GM23338 (cell line): ENCODE measurements at places on chromosomes 16 and 17. TPM values are rescaled to one million over a fixed set of nuclear protein-coding genes. Genes with fewer than 3 reads are reported as not detected.

LPCAT2 gene
- polyA plus RNA-seq = 7.8 and 8.8 TPM in 2 replicates

CPHXL2 gene
- polyA plus RNA-seq = not detected in 2 replicates

COX6A2 gene
- 4.7 and 6.0 TPM in 2 replicates for polyA plus RNA-seq

HSD17B2 gene
- 0.03 and 0.29 TPM in 2 replicates for polyA plus RNA-seq

CHRNB1 gene
- 10.0 and 11.1 TPM in 2 replicates for polyA plus RNA-seq

GALK1 gene
- polyA plus RNA-seq = 31.7 and 34.7 TPM in 2 replicates

GPR142 gene
- not detected in 2 replicates for polyA plus RNA-seq

KCNJ16 gene
- polyA plus RNA-seq = not detected in 2 replicates

METRNL gene
- polyA plus RNA-seq = 12.2 and 16.1 TPM in 2 replicates

DNA sequence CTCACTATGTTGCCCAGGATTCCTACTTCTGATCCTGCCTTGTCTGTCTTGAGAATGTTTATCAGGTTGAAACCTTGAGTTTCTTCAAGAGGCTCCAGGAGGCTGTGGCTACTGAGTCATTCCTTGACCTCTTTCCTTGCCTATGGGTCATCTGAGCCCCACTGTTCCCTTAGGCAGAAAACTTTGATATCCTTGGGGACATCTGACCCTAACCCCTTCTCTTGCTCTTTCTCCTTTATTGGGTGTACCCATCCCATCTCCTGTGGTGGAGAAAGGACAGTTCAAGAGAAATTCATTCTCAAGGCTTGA is 12.5 kb downstream of the ARL4D start:
- DNase-seq = no peak

GRCh38 chr17:68289473-68289872 is 1.5 kb downstream of the SLC16A6 start:
- no peak for DNase-seq

GRCh38 chr16:27706866-27707685 is 157.1 kb downstream of the KATNIP start:
- no peak for DNase-seq

DNA sequence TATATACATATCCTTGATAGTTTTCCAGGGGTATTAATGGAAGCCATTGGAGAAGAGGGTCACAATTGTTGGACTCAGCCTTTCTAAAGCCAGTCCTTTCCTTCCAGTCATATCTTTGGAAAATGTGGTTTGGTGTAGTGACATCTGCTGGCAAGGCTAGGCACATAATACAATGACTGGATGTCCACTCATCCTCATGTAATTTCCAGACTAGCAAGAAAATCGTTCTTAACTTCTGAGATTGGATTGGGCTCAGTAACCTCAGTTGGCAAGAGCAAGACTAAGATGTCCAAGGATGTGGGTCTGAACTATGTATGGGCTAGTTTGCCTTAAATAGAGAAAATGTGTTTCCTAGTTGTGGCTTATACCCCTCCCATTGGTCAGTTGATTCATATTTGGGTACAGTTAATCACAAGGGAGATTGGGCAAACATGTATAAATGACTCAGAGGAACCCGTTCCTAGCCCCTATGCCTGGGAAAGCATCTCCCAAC is 8.7 kb upstream of the KAT7 start:
- peak; percentile 26 for DNase-seq

- no peak for DNase-seq
These were observed 111.1 kb downstream of the CACNG3 start for GRCh38 chr16:24367186-24367710.

GRCh38 chr17:10200016-10200415 is 1.6 kb upstream of the GAS7 start:
- DNase-seq = no peak

GRCh38 chr16:15798671-15799070 is 58.2 kb downstream of the MYH11 start:
- no peak for DNase-seq

- DNase-seq = no peak
These were observed 981 bp upstream of the CD300H start for GRCh38 chr17:74568106-74568873.

DNA sequence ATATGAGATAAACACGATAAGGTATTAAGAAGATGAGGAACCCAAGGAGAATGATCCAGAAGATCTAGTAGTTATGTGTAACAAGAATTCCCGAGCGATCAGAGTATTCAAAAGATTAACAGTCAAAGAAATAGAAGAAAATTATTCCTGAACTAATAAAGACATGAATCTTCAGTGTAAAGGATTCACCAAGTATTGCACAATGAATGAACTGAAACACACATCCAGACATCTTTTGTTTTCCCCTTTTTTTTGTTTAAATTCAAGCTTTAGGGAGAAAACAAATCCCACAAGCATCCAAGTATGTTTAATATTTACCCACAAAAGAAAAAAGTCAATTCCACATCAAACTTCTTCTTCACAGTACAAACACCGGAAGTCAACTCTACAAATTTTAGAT is 23.7 kb upstream of the MYOCD start:
- no peak for DNase-seq

GRCh38 chr16:49409121-49409520 is 35.5 kb downstream of the C16orf78 start:
- no peak for DNase-seq

DNA sequence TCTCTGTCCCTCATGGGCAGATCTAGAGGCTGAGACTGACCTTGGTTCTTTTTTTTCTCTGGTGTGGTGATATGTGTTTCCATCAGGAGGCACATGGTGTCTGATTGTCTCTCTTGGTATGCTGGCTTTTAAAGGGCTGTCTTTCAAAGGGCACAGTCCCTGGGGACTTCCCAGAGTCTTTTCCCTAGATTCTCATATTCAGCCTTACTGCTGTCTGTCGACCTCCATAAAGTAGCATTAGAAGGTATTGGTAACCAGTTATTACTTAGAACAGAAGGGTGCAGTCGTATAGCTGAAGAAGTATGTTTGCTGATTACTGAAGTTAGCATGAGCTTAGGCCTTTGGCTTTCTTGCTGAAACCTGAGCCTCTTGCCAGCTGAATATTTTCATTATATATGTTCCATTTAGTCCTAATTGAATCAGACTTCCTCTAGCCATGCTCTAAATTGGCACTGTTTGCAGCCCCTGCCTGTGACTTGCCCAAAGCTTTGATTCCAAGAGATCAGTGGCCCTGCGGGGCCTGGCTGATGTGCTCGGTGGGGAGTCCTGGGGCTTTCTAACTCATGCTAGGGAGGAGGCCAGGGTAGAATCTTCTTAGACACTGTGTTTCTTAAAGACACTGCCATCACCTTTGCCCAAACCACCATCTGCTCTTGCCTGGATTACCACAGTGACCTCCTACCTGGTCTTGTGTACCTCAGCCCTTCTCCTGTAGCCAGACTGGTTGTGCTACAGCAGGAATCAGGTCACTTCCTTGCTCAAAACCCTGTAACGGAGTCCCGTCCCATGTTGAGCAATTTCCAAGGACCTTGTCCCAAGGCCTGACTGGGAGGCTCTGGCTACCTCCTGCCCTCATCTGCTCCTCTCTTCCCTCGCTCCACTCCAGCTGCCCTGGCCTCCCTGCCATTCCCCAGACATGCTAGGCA is 71.5 kb downstream of the WWP2 start:
- no peak for DNase-seq

GRCh38 chr16:31050280-31051030 is 17.1 kb downstream of the STX4 start:
- peak; percentile 79 for DNase-seq

- DNase-seq = no peak
These were observed 25.8 kb downstream of the STAT3 start for GRCh38 chr17:42362245-42362961.

DNA sequence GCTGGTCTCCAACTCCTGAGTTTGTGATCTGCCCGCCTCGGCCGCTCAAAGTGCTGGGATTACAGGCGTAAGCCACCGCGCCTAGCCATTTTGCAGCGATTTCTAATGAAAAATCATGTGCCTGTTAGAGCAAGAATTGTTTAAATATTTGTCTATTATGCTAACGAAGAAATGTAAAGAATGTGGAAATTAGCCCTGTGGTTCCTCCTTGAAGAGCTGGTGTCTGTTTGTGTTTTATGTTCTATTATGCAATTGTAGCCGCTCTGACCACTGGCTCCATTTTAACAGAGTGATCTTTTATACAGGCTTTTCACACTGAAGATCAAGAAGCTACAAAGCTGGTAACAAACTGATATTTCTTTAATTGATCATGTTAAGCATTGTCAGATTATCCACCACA is 217.3 kb downstream of the USP22 start:
- no peak for DNase-seq

DNA sequence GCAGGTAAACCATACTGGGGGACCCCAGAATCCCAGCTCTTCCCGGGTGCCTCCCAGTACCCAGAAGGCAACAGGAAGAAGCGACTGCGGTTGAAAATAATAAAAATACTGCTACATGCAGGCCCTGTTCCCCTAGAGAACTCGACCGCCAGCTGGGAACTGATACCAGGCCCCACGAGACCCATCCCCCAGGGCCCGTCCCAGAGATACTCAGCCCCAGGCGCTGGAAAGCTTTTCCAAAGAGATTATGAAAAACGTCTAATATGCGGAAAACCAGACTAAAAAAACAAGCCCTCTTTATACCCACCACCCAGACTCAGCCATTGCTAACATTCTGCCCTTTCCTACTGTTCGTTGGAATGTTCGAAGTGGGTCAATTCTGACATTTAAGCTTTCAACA is 12.9 kb upstream of the MEAK7 start:
- no peak for DNase-seq

DNA sequence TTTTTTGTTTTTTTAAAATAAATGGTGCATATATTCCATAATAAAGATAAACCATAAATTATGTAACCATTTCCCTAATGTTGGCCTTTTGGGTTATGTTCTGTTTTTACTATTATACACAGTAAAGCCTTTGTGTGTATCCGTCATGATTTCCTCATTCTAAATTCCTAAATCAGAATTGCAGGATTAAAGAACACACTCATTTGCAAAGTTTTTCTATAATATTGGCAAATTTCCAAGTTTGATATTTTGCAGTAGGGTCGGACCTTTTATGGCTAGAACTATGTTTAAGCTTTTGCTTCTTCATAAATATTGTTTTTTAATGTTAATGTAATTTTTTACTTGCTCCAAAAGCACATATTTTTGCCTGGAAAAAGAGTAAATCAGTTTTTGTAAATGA is 16.6 kb downstream of the GOSR1 start:
- no peak for DNase-seq

- DNase-seq = no peak
These were observed 3.3 kb downstream of the ATPAF2 start for GRCh38 chr17:18035704-18036103.

- no peak for DNase-seq
These were observed 560.3 kb downstream of the WWOX start for GRCh38 chr16:78659668-78660217.

GRCh38 chr17:65388911-65389310 is 172.5 kb downstream of the AXIN2 start:
- no peak for DNase-seq

DNA sequence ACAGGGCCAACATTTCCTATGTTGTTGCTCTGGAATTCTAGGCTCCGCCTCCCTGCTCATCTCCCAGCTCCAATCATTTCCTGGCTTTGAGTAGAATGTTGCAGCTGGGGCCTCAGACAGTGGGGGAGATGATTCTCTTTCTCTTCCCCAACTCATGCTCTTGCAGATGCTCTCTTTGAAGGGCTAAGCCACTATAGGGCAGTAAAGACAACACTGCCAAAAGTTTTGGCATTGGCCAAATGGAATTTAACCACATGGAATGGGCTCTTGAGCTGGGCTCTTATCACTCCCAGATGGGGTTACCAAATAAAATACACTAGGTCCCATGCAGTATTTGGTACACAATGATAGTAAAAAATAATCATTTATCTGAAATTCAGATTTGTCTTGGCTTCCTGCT is 19.6 kb upstream of the EFCAB13 start:
- DNase-seq = no peak

DNA sequence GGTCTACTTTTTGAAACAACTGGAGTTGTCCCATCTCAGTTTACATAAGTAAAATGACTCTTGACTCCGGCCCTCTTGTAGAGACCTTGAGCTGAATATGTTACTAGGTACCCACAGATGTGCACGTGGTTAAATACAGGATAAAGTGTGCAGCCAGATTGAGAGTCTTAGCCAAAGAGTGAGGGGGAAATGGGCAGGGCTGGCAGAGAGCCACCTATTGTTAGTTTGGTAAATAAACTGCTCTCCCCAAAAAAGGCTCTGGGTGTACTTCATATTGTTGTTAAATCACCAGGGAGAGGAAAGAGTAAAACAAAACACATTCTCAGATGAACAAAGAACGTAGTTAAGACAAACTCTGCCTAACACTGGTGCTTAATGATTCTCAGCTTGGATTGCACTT is 20.3 kb downstream of the G6PC1 start:
- no peak for DNase-seq

DNA sequence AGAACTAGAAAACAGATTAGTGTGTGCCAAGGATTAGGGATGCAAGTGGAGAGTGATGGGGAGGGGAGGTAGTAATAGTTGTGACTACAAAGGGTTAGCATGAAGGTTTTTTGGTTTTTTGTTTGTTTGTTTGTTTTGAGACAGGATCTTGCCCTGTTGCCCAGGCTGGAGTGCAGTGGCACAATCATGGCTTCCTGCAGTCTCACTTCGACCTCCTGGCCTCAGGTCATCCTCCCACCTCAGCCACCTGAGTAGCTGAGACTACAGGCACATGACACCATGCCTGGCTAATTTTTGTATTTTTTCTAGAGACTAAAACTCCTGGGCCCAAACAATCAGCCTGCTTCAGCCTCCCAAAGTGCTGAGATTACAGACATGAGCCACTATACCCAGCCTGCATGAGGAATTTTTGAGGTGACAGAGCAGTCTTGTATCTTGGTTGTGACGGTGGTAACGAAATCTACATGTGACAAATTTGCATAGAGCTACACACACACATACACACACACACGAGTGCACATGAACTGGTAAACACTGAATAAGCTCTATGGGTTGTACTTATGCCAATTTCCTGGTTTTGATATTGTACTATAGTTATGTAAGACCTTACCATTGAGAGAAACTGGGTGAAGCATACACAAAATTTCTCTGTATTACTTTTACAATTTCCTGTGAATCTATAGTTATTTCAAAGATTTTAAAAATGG is 59.6 kb upstream of the TOM1L1 start:
- no peak for DNase-seq
